ENCODE measurements at places on chromosomes 7 and 10.

DNA sequence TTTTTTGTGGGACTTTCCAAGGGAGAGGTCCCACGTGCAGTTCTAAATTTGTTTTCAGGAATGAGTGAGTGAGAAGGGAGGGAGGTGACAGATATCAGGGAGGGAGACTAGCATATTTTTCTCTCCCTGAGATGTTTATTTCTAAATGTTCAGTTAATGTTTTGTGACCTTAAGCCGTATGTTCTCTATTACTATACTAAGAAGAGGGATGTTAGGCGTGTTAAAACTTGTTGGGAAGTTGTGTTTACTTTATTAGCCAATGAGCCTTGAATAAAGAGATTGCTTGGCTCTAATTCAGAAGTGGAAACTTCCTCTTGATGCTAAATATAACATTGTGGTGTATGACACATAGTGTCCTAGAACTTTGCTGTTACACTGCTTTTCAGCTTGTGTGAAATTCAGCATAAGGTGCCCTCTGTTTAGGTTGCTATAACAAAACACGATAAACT lies 37.3 kb downstream of the DNAH11 start:
- no peaks in the 10 kb centered on the region for H3K27me3 ChIP-seq
- no peak overlapping the region for H3K4me3 ChIP-seq
- DNase-seq, result peak; percentile 75
- H3K36me3 ChIP-seq, result no peaks in the 10 kb centered on the region
- peaks cover 19% of the 10 kb centered on the region for H3K4me1 ChIP-seq

- peak overlapping the region; percentile 40 for H3K4me3 ChIP-seq
- no peak overlapping the region for H3K27ac ChIP-seq
- DNase-seq, result no peak
- H3K4me1 ChIP-seq, result peaks cover 18% of the 10 kb centered on the region
- peaks cover 28% of the 10 kb centered on the region for H3K27me3 ChIP-seq
- H3K36me3 ChIP-seq, result no peaks in the 10 kb centered on the region
Measured at GRCh38 chr10:21173802-21174714, 276.9 kb upstream of the NEBL start.

DNA sequence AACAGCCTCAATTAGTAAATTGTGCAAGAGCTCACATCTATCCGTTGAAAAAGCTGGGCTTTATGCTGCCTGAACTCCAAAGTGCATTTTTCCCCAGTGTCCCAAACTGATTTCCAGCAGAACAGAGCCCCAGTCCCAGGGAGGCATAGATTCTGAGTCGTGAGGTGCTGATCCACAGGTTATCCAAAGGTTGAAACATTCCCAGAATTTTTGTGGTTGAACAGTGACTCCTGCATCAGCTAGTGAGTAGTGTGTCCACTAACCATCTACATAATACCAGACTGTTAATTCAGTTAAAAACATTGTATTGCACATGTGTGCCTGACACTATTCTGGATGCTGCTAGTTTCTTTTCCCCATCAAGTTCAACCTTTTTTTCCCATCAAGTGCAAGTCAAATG lies 761.5 kb downstream of the GATA3 start:
- no peak for DNase-seq
- no peaks in the 10 kb centered on the region for H3K4me1 ChIP-seq
- no peaks in the 10 kb centered on the region for H3K27me3 ChIP-seq

DNA sequence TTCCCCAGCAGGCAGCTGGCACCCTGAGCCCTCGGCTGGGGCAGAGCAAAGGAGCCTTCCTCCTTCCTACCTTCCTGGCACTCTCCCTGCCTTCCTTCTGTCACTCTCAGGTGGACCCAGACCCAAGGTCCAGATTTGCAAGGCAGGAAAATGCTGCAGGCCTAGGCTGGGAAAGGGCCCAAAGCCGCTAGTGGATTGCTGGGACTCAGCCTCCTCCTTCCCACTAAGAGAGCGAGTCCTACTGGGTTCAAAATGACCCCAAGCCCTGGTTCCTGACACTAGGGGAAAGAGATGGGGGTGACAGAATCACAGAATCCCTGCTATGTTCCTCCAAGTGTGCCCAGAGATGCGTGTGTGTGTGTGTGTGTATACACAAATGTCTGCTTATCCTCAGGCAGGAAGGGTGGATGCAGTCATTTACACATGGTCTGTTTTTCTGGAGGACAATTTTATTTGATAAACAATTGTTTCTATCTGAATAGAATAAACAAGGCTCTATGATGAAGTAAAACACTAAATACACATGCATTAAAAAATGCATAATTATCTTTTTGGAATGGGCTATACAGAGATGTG lies 1.3 kb upstream of the PLAU start:
- no peaks in the 10 kb centered on the region for H3K36me3 ChIP-seq
- H3K4me1 ChIP-seq, result peaks cover 63% of the 10 kb centered on the region
- H3K4me3 ChIP-seq, result no peak overlapping the region
- no peaks in the 10 kb centered on the region for H3K27me3 ChIP-seq
- no peak for DNase-seq

DNA sequence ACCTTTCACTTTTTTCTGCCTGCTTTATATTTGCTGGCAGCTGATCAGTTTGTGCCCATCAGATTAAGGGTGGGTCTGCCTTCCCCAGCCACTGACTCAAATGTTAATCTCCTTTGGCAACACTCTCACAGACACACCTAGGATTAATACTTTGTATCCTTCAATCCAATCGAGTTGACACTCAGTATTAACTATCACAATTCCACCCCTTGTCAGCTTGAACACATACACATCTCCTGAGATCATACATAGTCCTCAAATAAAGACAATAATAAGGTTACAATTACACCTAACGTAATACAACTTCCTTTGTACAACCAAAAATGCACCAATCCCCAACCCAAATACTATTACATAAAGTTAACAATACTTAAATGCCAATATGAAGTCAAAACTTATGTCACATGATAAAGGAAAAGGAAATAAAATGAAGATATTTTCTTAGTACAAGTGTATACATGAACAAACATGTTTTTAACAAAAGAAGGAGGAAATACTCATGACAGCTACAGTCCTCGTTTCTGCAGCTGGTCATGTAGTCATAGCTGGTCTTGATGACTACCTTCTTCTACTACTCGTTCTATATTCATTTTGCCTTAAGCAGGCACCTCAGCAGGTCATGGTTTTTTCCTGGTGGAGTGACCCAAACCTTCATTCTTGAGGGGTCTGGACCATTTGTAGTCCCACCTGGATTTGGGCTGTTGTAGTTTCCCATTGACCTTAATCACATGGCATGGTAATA lies 96.7 kb upstream of the CABCOCO1 start:
- no peak overlapping the region for H3K4me3 ChIP-seq
- no peaks in the 10 kb centered on the region for H3K27me3 ChIP-seq
- no peak for DNase-seq
- no peaks in the 10 kb centered on the region for H3K4me1 ChIP-seq
- H3K36me3 ChIP-seq, result no peaks in the 10 kb centered on the region

GRCh38 chr10:76632767-76633051 lies 1004.9 kb downstream of the KCNMA1 start:
- peaks cover 3% of the 10 kb centered on the region for H3K4me1 ChIP-seq
- H3K27ac ChIP-seq, result no peak overlapping the region
- no peak for DNase-seq
- H3K36me3 ChIP-seq, result no peaks in the 10 kb centered on the region
- no peak overlapping the region for H3K4me3 ChIP-seq

DNA sequence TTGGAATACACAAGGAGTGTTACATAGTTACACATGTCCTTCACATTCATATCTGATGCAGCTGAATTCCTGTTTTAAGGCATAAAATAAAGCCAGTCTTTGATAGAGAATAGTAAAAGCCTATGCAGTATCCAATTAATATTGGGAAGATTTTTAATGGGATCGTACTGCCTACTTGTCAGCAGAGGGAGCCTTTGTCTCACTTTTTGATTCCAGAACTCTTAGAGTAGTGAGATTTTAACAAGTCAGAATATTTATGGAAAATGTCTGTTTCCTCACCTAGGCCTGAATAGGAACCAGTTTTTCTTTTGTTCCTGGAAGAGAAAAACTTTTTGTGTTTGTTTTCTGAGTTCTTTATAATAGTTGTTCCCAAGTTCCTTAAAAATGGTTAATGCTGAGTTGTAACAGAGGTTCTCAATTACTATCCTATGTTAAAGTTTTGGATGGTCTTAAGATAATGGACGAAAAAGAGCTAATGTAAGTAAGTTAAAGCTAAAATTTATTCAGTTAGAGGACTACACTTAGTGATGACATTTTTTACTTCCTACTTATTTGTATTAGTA lies 114.0 kb downstream of the BBS9 start:
- H3K36me3 ChIP-seq, result no peaks in the 10 kb centered on the region
- no peak overlapping the region for H3K27ac ChIP-seq
- H3K4me1 ChIP-seq, result no peaks in the 10 kb centered on the region
- no peaks in the 10 kb centered on the region for H3K27me3 ChIP-seq

DNA sequence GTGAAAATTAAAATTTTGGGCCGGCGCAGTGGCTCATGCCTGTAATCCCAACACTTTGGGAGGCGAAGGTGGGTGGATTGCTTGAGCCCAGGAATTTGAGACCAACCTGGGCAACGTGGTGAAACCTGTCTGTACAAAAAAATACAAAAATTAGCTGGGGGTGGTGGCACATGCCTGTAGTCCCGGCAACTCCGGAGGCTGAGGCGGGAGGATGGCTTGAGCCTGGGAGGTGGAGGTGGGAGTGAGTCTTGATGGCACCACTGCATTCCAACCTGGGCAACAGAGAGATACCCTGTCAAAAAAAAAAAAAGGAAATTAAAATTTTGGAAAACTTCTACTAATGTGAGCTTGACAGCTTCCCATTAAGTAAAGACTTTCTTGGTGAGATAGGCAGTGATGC lies 3.1 kb downstream of the SRRT start:
- DNase-seq, result no peak
- H3K27me3 ChIP-seq, result no peaks in the 10 kb centered on the region

- no peaks in the 10 kb centered on the region for H3K4me1 ChIP-seq
- H3K27me3 ChIP-seq, result no peaks in the 10 kb centered on the region
- no peaks in the 10 kb centered on the region for H3K36me3 ChIP-seq
- DNase-seq, result no peak
- no peak overlapping the region for H3K27ac ChIP-seq
Measured at GRCh38 chr10:36475746-36476145, 649.7 kb upstream of the ANKRD30A start.

DNA sequence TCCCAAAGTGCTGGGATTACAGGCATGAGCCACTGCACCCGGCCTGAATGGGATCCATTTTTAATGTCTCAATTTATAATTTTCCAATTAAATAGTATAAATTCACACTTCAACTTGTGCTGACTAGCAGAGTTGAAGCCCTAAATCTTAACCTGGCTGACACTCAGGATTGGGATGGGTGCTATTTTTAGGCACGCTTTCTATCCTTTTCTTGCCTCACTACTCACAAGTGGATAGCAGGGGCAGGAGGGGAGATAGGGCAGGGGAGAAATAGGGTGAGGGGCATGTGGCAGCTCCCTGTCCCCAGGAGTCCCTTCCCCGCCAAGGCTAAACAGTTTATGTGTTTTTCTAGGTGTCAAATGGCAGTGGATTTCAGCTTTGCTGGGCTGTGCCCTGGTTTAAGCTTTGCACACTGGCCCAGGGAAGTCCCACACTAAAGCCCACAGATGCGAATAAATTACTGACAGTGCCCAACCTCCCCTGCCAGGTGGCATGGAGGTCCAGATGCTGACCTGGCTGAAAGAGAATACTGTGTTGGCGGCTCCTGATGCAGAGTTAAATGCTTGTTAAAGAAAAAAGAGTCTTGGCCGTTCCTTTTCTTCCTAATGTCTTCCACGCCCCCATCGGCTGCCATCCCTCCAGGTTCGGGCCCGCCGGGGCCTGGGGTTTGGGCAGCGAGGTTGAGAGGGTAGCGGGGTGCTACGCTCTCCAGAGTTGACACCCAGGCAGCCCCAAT lies 36.2 kb upstream of the EFCAB10 start:
- H3K4me3 ChIP-seq, result no peak overlapping the region
- no peaks in the 10 kb centered on the region for H3K27me3 ChIP-seq
- no peak for DNase-seq

GRCh38 chr7:150935149-150935548 lies 43.0 kb downstream of the KCNH2 start:
- no peak overlapping the region for H3K27ac ChIP-seq
- DNase-seq, result no peak
- H3K4me1 ChIP-seq, result no peaks in the 10 kb centered on the region
- peaks cover 23% of the 10 kb centered on the region for H3K27me3 ChIP-seq
- H3K36me3 ChIP-seq, result no peaks in the 10 kb centered on the region
- H3K4me3 ChIP-seq, result no peak overlapping the region

DNA sequence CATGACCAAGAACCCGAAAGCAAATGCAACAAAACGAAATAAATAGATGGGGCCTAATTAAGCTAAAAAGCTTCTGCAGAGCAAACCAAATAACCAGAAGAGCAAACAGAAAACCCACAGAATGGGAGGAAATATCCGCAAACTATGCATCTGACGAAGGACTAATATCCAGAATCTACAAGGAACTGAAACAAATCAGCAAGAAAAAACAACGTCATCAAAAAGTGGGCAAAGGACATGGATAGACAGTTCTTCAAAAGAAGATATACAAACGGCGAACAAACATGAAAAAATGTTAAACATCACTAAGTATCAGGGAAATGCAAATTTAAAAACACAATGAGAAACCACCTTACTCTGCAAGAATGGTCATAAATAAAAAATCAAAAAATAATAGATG lies 35.3 kb upstream of the CACUL1 start:
- H3K36me3 ChIP-seq, result no peaks in the 10 kb centered on the region
- H3K4me3 ChIP-seq, result no peak overlapping the region
- DNase-seq, result no peak
- no peak overlapping the region for H3K27ac ChIP-seq

GRCh38 chr10:131625041-131625440 lies 275.8 kb upstream of the PPP2R2D start:
- no peaks in the 10 kb centered on the region for H3K4me1 ChIP-seq
- DNase-seq, result no peak
- no peaks in the 10 kb centered on the region for H3K36me3 ChIP-seq
- no peaks in the 10 kb centered on the region for H3K27me3 ChIP-seq
- no peak overlapping the region for H3K27ac ChIP-seq
- H3K4me3 ChIP-seq, result no peak overlapping the region

DNA sequence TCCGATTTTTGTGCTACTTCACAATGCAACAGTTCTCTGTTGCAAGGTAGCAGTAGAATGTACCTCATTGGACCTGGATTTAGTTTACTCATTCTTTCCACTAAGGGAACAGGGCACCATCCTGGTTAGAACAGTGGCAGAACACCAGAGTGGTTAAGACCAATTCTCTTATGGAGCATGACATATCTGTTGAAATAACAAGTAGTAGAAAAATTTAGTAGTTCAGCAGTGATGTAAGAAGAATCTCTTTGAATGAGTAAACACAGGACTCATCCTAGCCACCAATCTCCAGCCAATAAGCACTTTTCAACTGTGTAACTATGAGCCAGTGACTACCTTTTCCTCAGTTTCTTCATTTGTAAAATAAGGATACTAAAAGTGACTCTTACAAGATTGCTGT lies 2.4 kb downstream of the ANKRD22 start:
- no peaks in the 10 kb centered on the region for H3K36me3 ChIP-seq

GRCh38 chr7:144818511-144818910 lies 17.3 kb downstream of the TPK1 start:
- no peaks in the 10 kb centered on the region for H3K27me3 ChIP-seq
- H3K27ac ChIP-seq, result no peak overlapping the region
- no peak overlapping the region for H3K4me3 ChIP-seq
- H3K4me1 ChIP-seq, result no peaks in the 10 kb centered on the region
- H3K36me3 ChIP-seq, result no peaks in the 10 kb centered on the region

Measured in SJSA1 (cell line).